Activated CD4-positive, alpha-beta T cell treated with anti-CD3 and anti-CD28 coated beads, Interleukin-2, amount 50 U/mL, for 1 hour (primary cell): ENCODE measurements at places on chromosomes 11 and 22.

GRCh38 chr11:12674571-12674935 is 332 bp downstream of the TEAD1 start:
- peak; percentile 7 for DNase-seq

DNA sequence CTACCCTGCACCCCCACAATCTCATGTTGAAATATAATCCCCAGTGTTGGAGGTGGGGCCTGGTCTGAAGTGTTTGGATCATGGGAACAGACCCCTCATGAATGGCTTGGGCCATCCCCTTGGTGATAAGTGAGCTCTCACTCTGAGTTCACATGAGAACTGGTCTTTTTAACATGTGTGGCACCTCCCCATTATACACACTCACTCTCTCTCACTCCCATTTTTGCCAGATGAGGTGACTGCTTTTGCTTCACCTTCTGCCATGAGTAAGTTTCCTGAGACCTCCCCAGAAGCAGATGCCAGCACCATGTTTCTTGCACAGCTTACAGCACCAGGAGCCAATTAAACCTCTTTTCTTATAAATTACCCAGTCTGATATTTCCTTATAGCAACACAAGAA is 32.1 kb upstream of the DRD2 start:
- DNase-seq = no peak

DNA sequence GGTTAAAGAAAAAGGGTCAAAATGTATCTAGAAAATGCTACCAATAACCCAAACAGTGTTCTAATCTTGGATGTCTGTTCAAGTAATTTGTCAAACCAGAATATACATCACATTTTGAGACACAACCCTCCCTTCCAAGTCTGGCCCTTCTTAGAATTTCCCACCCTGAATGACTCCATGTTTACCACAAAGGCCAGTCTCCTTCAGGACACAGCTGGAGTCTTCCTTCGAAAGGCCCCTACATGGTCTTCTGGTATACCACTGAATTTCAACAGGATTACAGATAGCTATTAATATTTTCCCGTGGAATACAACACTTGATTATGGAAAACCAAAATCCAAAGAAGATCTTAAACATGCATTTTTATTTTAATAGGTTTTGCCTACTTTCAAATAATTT is 10.2 kb downstream of the CCDC34 start:
- DNase-seq = no peak

- DNase-seq = no peak
Observed at GRCh38 chr11:75437966-75438659, 5.1 kb upstream of the KLHL35 start.

DNA sequence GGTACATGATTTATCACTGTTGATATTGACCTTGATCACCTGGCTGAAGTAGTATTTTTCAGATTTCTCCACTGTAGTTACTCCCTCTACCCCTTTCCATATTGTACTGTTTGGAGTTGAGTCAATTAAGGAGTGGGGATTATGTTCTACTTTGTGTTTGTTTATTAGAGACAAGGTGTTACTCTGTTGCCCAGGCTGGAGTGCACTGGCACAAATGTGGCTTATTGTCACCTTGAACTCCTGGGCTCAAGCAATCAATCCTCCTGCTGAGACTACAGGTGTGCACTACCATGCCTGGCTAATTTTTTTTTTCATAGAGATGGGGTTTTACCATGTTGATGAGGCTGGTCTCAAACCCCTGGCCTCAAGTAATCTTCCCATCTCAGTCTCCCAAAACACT is 85.3 kb upstream of the CCDC90B start:
- no peak for DNase-seq

GRCh38 chr22:20843501-20843900 is 15.1 kb downstream of the PI4KA start:
- DNase-seq = no peak

GRCh38 chr11:6614446-6614845 is 2.4 kb upstream of the TAF10 start:
- no peak for DNase-seq

GRCh38 chr11:57497303-57498247 is 17.9 kb downstream of the SLC43A1 start:
- DNase-seq = no peak

DNA sequence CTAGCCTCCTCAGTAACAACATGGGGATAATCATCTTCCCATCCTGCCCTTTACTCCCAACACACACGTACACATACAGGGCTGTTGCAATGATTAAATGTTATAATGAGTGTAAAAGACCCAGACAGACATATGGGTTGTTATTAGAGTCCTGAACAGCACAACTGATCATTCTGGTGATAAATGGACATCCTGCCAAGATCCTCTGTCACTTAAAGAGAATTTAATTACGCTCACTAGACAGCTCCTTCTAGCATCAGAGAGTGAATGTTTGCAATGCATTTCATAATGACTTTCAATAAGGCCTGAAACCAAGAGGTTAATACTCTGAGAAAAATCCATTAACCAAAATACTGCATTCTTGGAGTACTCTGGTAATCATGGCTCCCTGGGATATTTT is 115.8 kb downstream of the KCNC1 start:
- DNase-seq = no peak

GRCh38 chr22:36224245-36224644 is 15.1 kb downstream of the APOL2 start:
- no peak for DNase-seq

- DNase-seq = no peak
Observed at GRCh38 chr11:119504371-119504770, 81.4 kb upstream of the THY1 start.

DNA sequence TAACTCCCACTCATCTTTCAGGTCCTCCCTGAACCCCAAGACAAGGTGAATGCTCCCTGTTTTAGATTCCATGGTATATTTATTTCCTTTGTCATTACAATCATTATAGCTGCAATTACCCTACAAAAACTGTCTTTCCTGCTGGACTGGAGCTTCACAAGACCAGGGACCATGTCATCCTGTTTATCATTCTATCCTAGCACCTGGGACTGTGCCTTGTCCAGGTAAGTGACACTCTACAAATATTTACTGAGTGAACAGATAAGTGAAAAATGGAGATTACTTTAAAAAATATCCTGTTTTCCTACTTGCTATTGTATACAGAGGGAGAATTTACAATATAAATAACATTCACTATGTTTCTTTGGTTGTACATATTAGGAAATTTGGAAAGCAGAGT is 22.5 kb upstream of the ELF5 start:
- no peak for DNase-seq

DNA sequence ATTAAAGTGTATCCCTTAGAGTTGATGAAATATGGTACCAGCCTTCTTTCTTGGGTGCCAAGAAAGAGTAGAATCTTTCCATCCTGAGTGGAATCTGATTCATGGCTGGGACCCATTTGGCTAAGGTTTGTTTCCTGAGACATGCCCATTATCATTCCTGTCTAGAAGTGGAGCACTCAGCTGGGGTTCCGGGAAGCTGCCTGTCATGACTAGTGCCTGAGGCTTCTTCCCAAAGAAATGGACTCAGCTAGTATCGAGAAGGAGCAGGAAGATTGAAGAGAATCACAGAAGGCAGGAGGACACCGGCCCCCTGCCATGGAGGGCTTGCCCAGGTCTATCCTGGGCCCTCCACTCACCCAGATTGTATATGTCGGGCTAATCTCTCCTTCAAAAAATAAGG is 57.6 kb downstream of the KREMEN1 start:
- DNase-seq = no peak

- no peak for DNase-seq
Observed at GRCh38 chr11:130721023-130721681, 195.1 kb downstream of the SNX19 start.

DNA sequence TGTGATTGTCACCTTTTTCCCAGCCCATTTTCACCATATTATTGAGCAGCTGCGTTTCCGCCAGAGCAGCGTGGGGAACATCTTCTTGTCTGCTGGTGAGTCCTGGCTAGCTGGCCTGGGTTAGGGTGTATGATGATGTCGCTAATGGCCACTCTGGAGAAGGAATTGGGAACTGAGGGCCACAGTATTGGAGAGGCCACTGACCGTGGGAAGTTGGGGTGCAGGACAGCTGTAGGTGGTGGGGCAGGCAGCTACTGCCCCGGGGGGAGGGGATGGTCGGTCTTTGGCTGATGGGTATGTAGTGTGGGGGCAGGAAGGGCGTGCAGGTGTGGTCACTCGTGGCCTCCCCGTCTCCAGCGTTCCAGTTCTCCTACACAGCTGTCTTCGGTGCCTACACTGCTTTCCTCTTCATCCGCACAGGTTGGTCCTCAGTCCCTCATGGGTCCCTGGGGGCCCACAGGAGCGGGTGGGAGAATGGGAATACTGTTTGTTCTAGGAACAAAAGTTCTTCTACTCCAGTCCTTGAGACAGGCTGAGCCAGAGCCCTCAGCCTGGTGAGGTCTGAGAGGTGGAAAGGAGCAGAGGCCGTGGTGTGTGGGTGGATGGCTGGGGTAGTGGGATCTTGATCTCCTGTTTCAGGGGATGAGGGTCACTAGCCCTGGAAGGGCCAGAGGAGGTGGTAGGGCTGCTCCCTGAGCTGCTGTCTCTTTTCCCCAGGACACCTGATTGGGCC is 2.1 kb downstream of the RCE1 start:
- DNase-seq = no peak

- no peak for DNase-seq
Observed at GRCh38 chr22:25955323-25955722, 213.3 kb downstream of the MYO18B start.

- no peak for DNase-seq
Observed at GRCh38 chr11:8758619-8759169, 76.1 kb downstream of the RPL27A start.

DNA sequence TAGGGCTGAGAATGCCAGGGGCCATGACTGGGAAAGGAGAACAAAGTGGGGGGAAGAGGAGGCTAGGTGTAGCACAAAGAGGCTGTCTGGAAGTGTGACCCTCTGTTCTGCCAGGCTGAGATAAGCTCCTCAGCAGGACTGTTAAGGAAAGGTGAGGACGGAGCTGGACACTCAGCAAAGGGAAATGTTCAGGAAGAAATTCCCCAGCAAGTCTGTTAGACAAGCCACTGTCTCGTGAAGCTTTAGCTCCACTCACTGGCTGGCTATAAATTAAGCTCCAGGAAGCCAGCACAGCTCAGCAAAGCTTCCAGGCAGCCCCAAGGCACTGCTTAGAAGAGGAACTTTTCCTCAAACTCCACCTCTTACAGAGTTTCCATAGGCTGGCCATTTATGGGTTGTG is 181.2 kb upstream of the API5 start:
- DNase-seq = no peak

DNA sequence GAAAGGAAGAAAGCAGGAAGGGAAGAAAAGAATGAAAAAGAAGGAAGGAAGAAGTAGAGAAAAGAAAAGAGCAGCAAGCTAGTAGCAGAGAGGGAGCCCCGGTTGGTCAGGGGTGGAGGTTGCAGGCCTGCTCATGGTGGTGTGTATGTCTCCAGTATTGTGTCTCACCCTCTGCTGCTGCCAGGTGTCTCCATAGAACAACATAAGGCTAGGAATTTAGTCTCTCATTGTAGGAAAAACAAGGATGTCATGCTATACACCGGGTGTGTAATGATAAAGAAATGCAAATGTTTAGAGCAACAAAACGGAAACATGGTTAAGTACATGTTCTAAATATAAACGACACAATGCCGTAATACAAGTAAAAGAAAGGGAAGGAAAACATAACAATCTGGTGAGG is 342.5 kb downstream of the NTM start:
- DNase-seq = no peak

DNA sequence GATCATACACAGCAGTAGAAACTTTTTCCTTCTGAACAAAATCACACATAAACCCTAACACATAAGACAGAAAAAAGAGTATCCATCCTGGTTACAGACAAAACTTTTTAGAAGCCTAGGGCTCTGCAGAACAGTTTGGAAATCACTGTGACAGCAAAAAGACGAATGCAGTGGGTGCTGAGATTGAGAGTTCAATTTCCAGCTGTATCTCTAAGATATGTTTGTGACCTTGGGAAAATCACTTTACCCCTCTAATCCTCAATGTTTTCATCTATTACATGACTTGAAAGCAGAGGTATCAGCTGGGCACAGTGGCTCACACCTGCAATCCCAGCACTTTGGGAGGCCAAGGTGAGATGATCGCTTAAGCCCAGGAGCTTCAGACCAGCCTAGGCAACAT is 128.5 kb downstream of the SIK3 start:
- no peak for DNase-seq

GRCh38 chr11:110762590-110762989 is 50.4 kb upstream of the ARHGAP20 start:
- no peak for DNase-seq

GRCh38 chr11:121406291-121406690 is 45.8 kb upstream of the SORL1 start:
- no peak for DNase-seq

- DNase-seq = no peak
Observed at GRCh38 chr11:122833846-122834464, 4.3 kb upstream of the CRTAM start.

DNA sequence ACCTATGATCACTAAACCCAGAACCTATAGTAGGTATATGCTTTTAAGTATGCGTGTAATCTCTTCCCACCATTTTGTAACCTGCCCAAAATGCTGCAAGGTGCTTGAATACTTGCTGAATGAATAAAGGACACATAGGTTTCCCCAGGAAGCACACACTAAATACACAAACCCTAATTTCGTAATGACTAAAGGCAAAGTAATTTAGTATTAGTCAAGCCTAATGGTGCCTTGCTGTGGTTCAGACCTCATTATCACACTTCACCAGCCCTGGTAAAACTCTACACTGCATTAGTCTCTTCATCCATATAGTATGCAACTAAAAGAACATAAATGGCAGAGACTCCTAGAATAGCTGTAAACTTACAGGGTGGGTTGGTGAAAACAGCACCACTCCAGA is 289.0 kb upstream of the PITPNB start:
- no peak for DNase-seq

DNA sequence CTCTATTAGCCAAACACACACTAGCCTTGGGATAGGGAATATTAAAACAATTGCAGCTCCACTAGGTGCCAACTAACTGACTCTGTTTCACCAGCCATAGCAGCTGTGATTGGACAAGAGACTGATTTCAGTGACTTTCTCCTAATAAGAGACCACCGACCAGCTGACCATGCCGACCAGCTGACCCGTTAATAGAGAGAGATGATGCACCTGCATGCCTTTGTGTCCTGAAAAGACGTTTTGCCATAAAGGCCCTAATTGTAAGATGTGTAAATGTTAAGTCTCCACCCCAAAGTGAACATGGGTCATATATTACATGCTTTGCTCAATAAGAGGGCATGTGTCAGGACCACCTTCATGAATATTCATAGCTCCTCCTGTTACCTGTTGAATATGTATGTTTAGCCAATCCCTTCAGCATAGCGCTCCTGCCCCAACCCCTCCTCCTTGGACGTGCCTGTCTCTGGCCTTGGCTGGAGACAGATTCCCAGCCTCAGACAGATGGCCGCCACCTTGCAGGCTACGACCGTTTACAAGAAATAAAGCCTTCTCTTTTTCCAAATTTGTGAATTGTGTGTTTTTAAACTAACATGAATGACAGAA is 1.3 kb upstream of the NADSYN1 start:
- DNase-seq = no peak

- DNase-seq = no peak
Observed at GRCh38 chr11:120032766-120033390, 105.0 kb downstream of the TRIM29 start.
